Activated T-helper 1 cell treated with anti-CD3 and anti-CD28 coated beads, Interleukin-2, amount 50 U/mL, for 16 hours (primary cell): ENCODE measurements at places on chromosomes 4 and X.

DNA sequence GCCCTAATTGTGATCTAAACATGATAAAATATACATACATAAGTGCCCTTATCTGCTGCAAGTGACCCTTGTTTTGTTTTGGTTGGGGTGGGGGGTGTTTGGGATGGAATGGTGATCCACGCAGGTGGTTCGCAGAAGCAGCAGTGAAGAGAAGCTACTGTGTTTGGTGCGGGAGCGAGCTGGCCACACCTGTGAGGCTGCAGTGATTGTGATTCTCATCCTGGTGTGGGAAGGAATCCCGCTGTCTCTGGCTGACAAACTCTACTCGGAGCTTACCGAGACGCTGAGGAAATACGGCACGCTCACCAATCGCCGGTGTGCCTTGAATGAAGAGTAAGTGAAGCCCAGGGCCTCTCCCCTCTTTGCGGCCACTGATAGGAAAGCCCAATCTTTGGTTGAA, 96.8 kb downstream of the TET2 start:
- DNase-seq: no peak

GRCh38 chr4:151901631-151902030, 140.8 kb upstream of the GATB start:
- DNase-seq: no peak

GRCh38 chr4:80069837-80070731, 2.9 kb downstream of the ANTXR2 start:
- no peak for DNase-seq

DNA sequence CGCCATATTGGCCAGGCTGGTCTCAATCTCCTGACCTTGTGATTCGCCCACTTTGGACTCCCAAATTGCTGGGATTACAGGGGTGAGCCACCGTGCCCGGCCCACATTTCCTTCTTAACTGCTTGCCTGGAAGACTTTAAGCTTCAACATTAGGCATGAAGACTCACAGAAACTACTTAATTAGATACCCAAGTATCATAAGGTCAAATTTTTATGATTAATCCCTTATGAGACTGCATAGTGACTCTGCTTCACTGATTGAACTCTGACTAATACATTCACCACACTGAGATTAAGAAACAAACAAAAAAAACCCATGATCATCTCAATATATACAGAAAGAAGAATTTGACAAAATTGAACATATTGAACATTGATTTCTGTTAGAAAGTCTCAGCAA, 87.4 kb upstream of the KCTD8 start:
- DNase-seq: no peak

DNA sequence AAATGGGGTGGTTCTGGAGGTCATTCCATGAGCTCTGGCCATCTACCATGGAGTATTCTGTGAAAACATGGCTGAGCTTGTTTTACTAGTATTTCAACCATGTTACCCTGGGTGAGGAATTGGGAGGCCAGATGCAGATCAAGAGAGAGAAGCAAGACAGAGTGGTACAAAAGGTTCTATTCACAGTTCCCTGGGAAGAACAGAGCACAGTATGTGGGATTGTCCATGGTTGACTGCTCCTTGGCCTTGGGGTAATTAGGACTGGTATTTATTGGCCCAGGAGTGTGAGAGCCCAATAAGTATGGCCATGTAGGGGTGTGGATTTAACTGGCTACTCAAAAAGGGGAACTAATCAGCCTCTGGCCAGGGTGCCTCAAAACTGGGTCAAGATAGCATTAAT, 239.7 kb upstream of the GATB start:
- no peak for DNase-seq
